ENCODE measurements at places on chromosomes 6 and 20. TPM values are rescaled to one million over a fixed set of nuclear protein-coding genes. Genes with fewer than 3 reads are reported as not detected.

The HRH3 gene
- total RNA-seq = not detected

The KCNB1 gene
- total RNA-seq = 2.3 TPM

The OSTM1 gene
- total RNA-seq = 116 TPM

The DDO gene
- 0.68 TPM for total RNA-seq

The ABHD16B gene
- not detected for total RNA-seq

The SNAP25 gene
- total RNA-seq = 1.3 TPM

The ME1 gene
- total RNA-seq = 22.9 TPM

The NRSN1 gene
- total RNA-seq = not detected

The CGA gene
- not detected for total RNA-seq

The CFAP206 gene
- total RNA-seq = 2.8 TPM

The KCNK5 gene
- 8.6 TPM for total RNA-seq

The MAN1A1 gene
- total RNA-seq = 115 TPM

The BTN1A1 gene
- total RNA-seq = not detected

Data from thoracic aorta (tissue), 2 donors.